ENCODE measurements at places on chromosomes 5 and 9. TPM values are rescaled to one million over a fixed set of nuclear protein-coding genes. Genes with fewer than 3 reads are reported as not detected.
A peak's percentile ranks its signal among the peaks of the same experiment; 100 is the strongest.

The CCL28 gene
- 0.11 TPM for total RNA-seq

- no peak for DNase-seq
Observed at GRCh38 chr5:154881986-154882385, 23.6 kb downstream of the CNOT8 start.

The LOX gene
- total RNA-seq: 10.2 TPM

GRCh38 chr5:181186986-181187499 is 18.0 kb downstream of the TRIM7 start:
- peak; percentile 46 for DNase-seq

The ACER2 gene
- total RNA-seq: 2.4 TPM

The TEK gene
- 0.26 TPM for total RNA-seq

The EPB41L4B gene
- 3.6 TPM for total RNA-seq

The IRX1 gene
- 1.1 TPM for total RNA-seq

GRCh38 chr5:129465776-129466344 is 5.8 kb downstream of the ADAMTS19 start:
- no peak for DNase-seq

DNA sequence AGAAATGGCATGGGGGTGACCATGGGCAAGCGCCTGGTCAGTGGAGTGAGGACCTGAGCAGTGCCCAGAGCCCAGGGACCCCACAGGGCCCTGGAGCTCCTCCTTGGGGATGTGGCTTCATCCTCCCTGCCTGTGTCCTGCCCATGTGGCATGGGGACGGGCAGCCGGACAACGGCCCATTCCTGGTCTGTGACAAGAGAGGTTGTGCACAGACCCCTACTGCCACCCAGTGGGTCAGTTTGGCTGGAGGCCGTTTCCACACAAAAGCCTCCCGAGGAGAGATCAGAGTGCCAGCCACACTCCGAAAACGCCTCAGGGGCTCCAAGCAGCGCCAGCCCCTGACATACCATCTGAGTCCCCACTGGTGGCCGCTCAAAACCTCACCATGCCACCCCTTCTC is 19.8 kb downstream of the SLC6A18 start:
- DNase-seq: peak; percentile 42
